Mammary epithelial cell (primary cell): ENCODE measurements at places on chromosomes 6 and 20. TPM values are rescaled to one million over a fixed set of nuclear protein-coding genes. Genes with fewer than 3 reads are reported as not detected.

DNA sequence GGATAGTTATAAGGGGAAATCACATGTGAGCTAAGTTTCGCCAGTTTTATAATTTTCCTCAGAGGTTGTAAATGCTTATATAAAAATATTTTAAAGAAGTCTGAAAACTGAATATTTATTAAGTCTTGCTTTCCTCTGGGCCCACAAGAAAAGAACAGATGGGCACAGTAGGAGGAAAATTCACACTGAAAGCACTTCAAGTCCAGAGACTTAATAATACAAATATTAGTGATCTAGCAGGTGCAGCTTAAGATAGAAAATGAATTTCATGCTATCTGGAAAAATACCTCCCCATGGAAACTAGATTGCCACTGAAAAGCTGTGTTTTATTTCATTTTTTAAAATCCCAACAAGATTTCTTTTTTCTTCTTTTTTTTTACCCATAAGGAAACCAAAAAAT, 47.2 kb downstream of the ORC3 start:
- no peak for DNase-seq

Gene KCNB1
- 0.01 TPM for polyA plus RNA-seq

- DNase-seq, result no peak
Observed at GRCh38 chr20:48703107-48703506, 124.7 kb downstream of the PREX1 start.

Gene CAGE1
- 0.01 TPM for polyA plus RNA-seq

Gene PLA2G7
- 5.4 TPM for polyA plus RNA-seq

Gene C20orf144
- 0.03 TPM for polyA plus RNA-seq

DNA sequence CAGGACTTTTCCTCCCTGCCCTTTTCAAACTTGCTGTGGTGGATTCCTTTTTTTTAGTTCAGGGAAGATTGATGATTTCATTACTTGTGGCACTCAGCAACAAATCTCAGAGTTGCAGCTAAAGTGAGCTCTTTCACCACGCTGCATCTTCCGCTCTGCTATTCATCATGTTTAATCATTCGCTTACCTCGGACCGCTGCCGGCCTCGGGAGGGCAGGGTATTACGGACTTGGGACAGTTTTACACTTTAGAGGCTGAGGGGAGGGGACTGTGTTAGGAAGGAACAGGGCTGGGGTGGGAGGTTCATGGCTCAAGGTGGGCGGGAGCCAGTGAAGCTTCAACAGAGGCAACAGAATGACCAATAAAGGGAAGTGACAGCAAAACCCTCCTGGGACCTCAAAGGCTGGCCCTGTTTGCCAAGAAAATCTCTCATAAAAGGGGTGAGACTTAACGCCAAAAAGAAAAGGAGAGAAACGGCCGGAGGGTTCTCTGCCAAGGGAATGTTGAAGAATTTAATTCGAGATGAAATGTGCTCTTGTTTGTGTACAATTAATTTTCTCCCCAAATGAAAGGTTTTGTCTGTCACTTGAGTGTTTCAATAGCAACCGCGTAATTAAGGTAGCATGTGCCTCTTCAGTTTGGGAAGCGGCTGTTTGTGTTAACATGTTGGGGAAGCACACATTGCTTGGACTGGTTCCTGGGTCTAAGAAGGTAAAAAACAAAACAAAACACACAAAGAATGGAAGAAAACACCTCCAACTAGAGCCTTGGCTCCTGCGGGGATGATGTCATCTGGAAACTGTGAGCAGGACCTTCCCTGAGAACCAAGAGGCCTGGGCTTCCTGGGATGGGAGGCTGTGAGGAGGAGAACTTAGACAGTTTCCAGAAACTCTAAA, 72.5 kb upstream of the SULF2 start:
- DNase-seq, result peak; percentile 57

DNA sequence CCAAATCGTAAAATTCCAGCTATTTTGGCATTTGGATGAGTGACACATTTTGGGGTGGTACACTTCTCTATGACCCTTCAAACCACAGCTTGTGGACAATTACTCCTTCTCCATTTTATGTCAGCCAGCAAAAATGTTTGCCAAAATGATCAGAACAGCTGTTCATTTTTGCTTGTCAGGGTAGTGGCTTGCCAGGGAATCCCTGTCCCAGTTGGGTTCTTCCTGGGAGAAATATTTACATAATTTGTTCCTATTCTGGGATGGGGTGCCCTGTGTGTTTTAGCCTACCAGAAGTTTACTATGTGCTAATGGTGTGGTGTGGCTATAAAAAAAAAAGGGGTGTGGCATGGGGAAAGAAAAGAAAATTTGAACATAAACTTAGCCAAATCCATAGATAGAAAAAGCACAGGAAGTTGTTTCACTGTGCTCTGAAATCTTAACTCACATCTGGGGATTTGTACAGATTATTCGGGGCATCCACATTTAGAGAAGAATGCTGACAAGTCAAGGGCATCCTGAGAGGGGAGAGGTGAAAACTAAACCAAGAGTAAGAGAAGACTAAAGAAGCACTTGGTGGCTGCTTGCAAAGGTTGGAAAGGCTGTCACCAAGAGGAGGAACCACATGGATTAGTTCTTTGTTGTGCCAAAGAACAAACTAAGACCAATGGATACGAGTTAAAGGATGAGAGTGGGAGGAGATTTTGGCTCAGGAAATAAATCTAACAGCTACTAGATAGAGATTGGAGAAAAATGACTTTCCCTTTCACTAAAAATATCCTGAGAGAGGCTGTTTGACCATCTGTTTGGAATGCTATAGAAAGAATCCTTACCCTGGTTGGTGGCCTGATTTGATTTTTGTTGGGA, 55.2 kb upstream of the RBM24 start:
- DNase-seq, result no peak

Gene PPP1R14C
- 32.2 TPM for polyA plus RNA-seq

- no peak for DNase-seq
Observed at GRCh38 chr6:78465059-78465634, 402.2 kb upstream of the IRAK1BP1 start.

DNA sequence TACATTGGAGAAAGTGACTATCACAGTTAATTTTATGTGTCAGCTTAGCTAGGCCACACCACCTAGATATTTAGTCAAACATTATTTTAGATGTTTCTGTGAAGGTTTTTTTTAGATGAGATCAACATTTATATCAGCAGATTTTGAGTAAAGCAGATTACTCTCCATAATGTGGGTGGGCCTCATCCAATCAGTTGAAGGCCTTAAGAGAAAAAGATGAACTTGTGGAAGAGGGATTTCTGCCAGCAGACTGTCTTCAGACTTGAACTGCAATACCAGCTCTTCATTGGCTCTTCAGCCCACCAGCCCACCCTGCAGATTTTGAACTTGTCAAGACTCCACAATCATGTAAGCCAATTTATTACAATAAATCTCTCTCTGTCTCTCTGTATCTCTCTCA, 25.1 kb upstream of the FBXO30 start:
- no peak for DNase-seq

- DNase-seq, result no peak
Observed at GRCh38 chr6:120576061-120576460, 758.2 kb downstream of the TBC1D32 start.

DNA sequence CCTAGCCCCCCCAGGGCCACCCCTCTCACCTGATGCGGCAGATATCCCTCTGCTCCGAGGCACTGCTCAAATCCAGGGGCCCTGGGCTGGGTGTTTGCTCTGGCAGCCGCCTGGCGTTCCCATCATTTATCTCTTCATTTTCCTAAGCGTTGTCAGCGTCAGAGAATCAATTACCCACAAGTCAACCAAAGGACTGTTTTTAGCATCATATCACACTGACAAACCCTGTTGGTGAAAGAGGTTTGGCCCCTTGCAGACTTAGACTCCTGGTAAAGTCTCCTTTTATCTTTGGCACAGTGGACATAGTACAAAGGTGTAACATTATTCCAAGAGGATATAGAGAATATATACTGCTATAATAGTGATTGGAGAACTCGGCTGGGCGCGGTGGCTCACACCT, at the start of gene GHRH:
Gene GHRH, minus strand, starts transcription at position 101 of the 400 bp plus-strand sequence. CDS start 4,925 bp downstream, outside the sequence.
- DNase-seq, result no peak

DNA sequence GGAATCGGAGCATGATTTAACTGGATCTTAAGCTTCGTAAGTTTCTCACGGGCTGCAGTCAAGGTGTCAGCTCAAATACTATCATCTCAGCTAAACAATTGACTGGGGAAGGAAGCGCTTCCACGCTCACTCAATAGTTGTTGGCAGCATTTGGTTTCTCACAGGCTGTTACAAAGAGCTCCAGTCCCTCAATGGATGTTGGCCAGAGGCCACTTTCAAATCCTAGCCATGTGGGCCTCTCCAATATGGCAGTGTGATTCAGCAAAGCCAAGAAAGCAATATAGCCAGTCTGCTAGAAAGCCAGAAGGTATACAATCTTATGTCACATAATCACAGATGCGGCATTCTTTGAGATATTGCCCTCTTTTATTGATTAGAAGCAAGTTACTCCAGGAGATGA, 98.3 kb upstream of the PHACTR1 start:
- DNase-seq, result no peak

GRCh38 chr6:132760256-132760655, 2.6 kb upstream of the VNN2 start:
- no peak for DNase-seq

- DNase-seq, result peak; percentile 31
Observed at GRCh38 chr20:37397076-37397953, 51.4 kb downstream of the SRC start.

GRCh38 chr6:41675992-41676391, 37.7 kb downstream of the MDFI start:
- DNase-seq, result no peak
